Suprapubic skin (tissue), 4 donors: ENCODE measurements at places on chromosomes 7 and 10.
A peak's percentile ranks its signal among the peaks of the same experiment; 100 is the strongest.

- DNase-seq = no peak
These were observed 155.2 kb downstream of the MAGI2 start for GRCh38 chr7:79298145-79298760.

- no peak for DNase-seq
These were observed 6.2 kb upstream of the IGF2BP3 start for GRCh38 chr7:23476286-23477156.

- peak; percentile 48 for DNase-seq
These were observed 110.7 kb downstream of the WDR37 start for GRCh38 chr10:1166828-1167275.

GRCh38 chr10:104246976-104247375 is 7.7 kb upstream of the GSTO1 start:
- no peak for DNase-seq

DNA sequence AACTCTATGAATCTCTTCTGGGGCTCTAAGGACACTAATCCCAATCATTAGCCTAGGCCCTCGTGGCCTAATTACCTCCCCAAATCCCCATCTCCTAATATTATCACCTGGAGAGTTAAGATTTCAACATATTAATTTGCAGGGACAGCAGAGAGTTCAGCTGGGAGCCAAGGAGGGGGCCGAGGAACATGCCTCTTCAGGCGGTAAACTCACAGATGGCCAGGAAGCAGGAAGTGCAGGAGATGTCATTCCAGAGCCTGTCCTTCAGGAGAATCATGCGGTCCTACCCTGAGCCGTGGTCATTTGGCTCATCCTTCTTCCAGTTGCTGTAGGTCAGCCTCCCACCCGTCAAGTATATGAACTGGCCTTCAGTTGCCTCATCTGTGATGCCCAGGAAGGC is 21.9 kb upstream of the SFTPA2 start:
- no peak for DNase-seq

GRCh38 chr7:143288836-143289235 is 685 bp downstream of the CASP2 start:
- DNase-seq = no peak

DNA sequence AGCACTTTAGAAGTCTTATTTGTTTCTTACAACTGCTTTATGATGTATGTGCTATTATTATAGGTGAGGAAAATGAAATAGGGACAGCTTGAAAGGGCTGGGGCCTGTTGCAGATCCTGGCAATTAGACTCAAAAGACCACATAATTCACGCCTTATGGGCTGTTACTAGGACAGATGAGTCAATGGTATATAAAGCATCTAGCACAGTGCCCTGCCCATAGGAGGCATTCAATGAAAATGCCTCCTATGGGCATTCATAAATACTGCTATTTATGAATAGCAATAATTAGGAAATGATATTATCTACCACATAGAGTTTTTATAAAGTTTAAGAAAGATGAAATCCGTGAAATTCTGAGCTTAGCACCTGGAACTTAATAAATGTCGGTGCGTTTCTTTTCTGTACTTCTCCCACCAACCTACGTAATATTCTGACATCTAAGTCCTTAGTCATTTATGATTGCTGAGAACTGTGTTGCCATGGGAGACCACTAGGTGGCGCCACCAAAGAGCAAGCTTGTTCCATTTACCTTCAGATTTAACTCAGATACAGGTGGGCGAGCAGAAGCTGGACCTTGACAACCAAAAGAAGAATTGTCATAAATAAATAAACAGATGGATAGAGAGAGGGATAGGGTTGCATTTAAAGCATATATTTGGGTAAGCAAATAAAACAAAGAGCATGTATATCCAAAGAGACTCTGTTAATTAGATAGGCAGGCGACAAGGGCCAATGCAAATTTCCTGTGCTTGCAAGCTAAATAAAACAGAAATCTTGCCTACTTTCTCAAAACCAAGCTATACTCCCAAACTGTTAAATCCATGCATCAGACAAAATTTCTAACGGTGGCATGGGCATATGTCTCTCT is 699.9 kb downstream of the INHBA start:
- no peak for DNase-seq

DNA sequence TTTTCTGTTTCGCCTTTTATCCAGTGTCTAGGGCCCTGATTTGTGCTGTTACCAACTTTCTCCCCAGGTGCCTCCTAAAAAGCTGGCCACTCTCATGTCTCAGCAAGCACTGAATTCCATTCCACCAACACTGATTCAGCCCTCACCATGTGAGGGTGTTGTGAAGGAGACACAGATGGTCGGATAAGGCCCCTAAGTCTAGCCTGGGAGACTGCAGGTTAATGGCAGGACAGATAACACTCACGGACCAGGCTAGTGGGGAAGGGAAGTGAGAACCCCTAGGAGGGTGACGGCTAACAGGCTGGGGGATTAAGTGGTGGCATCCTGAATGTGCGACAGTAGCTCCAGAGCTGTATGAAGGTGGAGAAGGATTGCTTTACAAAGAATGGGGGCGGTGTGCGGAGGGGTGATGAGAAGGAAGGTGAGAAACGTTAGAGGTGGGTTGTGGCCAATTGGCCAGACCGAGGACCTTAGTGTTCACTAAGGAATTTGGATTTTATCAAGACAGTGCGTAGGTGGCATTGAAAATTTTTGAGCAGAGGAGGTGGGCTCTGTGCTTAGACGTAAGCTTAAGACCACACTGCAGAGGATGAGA is 3.8 kb upstream of the DUSP5 start:
- no peak for DNase-seq

DNA sequence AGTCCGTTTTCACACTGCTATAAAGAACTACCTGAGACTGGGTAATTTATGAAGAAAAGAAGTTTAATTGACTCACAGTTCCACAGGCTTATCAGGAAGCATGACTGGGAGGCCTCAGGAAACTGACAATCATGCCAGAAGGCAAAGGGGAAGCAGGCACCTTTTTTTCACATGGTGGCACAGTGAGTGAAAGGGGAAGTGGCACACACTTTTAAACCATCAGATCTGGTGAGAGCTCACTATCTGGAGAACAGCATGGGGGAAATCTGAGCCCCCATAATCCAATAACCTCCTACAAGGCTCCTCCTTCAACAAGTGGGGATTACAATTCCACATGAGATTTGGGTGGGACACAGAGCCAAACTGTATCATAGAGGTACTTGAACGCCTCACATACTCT is 30.0 kb downstream of the AGR3 start:
- DNase-seq = no peak

DNA sequence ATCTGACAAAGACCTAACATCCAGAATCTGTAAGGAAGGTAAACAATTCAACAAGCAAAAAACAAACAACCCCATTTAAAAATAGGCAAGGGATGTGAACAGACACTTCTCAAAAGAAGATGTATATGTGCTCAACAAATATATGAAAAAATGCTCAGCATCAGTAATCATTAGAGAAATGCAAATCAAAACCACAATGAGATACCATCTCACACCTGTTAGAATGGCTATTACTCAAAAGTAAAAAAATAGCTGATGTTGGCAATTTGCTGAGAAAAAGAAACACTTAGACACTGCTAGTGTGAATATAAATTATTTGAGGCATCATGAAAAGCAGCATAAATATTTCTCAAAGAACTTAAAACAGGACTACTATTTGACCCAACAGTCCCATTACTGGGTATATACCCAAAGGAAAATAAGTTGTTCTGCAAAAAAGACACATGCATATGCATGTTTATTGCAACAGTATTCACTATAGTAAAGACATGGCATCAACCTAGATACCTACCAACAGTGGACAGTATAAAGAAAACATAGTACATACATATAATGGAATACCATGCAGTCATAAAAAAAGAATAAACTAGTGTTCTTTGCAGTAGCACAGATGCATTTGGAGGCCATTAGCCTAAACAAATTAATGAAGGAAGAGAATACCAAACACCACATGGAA is 980.1 kb downstream of the KCNMA1 start:
- DNase-seq = no peak

- no peak for DNase-seq
These were observed 81.0 kb downstream of the PPP1R3C start for GRCh38 chr10:91551856-91552255.

DNA sequence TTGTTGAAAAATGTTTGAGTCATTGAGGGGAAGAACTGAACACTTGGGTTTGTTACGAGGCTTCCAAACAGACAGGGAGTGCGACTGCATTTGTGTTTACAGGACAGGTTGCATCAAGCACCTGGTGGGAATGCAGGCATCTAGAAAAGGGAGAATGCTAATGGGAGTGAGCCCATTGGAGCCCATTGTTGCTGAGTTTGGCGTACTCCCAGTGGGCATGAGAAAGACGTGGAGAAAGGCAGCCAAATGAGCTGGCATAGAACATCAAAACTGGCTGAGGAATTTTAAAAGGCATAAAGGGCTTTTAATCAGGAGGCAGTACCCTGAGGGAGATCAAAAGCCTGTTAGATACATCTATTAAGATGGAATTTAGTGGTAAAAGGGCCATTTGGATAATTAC is 171.6 kb upstream of the NPSR1 start:
- DNase-seq = no peak

DNA sequence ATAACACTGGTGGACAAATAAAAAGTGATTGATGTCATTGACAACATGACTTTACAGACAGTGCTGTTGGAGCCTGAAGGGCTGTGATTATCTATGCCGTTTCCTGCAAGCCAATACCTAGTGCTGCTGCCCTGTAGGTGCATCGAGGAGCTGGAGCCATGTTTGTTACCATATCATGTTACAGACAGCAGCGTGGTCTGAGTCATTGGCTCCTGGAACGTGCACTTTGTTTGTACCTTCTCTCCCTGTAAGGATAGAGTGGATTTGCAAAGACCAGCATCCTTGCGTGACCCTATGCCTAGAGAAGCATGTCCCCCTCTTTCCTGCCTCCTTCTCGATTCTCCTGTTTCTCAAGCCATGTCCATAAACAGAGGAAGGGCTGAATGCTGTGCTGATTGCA is 597.2 kb downstream of the TYW1 start:
- no peak for DNase-seq

- no peak for DNase-seq
These were observed 20.1 kb downstream of the RUNDC3B start for GRCh38 chr7:87648316-87648715.

DNA sequence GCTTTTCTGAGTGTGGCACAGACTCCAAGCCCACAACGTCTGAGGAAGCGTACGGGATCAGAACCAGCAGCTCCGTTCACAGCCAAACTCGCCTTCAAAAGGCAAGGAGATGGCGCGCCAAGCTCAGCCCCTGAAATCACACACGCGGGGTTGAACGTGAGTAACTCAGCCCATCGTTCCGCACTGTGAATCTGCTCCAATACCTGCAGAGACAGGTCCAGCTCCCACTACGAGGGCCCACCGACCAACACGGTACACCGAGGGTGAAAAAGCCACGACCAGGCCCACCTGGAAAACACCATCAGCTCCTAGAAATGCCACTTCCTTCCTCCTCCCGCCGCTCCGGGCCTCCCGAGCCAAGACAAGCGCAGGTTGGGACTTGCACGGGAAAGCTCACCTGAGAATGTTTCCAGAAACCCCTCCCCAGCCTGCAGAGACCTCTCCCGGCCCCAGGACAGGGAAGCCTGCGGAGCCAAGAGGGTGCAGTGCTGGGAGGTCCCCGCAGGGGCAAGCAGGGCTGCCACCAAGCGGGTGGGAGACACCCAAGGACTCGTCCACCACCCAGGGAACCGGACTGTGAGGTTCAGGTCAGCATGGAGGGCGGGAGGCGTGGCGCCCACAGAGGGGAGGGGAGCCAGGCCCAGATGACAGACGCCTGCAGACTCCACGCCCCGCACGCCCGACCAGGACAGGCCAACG is 93.9 kb upstream of the PDGFA start:
- DNase-seq = no peak

DNA sequence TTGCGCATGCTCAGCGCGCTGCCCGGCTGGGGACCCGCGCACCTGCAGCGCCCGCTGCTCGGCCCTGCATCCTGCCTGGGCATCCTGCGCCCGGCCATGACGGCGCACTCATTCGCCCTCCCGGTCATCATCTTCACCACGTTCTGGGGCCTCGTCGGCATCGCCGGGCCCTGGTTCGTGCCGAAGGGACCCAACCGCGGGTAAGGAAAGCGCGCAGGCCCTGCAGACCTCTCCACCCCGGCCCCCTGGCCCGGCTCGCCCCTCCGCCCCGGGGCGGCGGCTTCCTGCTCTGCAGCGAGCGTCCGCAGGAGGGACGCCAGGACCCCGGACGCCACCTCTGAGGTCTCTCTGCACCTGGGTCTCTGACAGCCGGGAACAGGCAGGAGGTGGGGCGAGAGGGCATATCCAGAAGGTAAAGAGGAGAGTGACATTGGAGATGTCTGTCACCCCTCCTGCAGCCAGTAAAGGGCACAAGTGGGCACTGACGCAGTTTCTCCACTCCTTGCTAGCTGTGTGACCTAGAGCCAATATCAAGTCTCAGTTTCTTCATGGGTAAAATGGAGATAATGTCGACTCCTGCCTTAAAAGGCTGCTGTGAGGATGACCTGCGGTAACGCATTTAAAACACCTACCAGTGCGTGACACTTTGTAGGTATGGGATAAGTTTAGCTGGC is 338 bp downstream of the ATP6V0E2 start:
- no peak for DNase-seq

GRCh38 chr7:78191475-78192079 is 393.0 kb downstream of the PHTF2 start:
- no peak for DNase-seq

DNA sequence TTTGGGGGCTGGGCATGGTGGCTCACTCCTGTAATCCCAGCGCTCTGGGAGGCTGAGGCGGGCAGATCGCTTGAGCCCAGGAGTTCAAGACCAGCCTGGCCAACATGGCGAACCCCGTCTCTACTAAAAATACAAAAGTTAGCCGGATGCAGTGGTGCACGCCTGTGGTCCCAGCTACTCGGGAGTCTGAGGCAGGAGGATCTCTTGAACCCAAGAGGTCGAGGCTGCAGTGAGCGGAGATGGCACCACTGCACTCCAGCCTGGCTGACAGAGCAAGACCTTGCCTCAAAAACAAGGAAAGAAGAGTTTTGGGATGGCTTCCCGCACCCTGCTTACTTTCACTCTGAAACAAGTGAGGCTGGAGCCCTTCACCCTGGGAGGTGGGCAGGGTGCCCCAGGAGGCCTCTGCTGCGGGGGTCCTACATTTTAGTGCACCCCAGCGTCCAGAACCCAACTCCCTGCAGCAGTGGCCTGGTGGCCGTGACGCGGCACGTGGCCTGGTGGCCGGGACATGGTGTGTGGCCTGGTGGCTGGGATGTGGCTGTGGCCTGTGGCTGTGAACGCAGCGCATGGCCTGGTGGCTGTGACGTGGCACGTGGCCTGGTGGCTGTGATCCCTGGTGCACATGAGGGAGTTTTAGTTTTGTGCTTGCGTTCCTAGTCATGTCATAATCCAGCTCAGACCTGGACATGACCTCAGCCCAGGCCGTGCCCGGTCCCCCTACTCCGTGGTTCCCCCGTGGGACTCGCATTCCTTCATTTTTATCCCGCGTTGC is 9.3 kb downstream of the KNDC1 start:
- peak; percentile 68 for DNase-seq

- no peak for DNase-seq
These were observed 102.1 kb downstream of the MTERF1 start for GRCh38 chr7:91778416-91778815.

- no peak for DNase-seq
These were observed 366.9 kb downstream of the DNAJB6 start for GRCh38 chr7:157703534-157704195.
